ENCODE measurements at places on chromosomes 6 and 20.

- no peak for DNase-seq
Measured at GRCh38 chr6:147560670-147561069, 52.2 kb downstream of the SAMD5 start.

DNA sequence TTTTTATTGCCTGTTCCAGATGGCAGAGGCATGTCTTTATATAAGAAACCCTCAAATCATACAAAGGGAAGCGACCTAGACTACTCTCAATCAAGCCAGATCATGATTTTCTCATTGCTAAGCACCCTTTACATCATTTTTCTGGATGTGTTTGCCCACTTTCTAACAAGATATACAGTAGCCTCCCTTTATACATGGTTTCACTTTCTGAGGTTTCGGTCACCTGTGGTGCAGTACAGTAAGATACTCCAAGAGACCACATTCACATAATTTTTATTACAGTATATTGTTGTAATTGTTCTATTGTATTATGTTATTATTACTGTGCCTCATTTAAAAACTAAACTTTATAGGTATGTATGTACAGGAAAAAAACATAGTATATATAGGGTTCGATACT, 23.6 kb downstream of the TOMM6 start:
- no peak for DNase-seq

DNA sequence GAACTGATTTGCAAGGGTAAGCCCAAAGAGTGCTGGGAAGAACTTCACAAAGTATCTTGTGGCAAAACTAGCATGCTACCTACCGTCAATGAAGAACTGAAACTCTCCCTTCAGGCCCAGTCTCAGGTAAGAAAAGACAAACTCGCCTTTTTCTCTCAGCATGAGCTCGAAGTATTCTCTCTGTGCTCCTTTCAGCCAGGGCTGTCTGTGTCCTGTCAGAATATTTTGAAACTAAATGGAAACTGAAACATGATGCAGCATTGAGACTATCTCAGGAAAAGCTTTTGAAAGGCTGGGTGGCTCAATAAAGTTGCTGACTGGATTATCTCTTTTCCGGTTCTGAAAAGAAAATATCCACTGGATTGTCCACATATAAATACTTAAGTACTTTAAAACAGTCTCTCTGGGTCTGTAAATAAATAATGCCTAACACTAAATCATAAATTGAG, 696 bp downstream of the CALHM5 start:
- no peak for DNase-seq

DNA sequence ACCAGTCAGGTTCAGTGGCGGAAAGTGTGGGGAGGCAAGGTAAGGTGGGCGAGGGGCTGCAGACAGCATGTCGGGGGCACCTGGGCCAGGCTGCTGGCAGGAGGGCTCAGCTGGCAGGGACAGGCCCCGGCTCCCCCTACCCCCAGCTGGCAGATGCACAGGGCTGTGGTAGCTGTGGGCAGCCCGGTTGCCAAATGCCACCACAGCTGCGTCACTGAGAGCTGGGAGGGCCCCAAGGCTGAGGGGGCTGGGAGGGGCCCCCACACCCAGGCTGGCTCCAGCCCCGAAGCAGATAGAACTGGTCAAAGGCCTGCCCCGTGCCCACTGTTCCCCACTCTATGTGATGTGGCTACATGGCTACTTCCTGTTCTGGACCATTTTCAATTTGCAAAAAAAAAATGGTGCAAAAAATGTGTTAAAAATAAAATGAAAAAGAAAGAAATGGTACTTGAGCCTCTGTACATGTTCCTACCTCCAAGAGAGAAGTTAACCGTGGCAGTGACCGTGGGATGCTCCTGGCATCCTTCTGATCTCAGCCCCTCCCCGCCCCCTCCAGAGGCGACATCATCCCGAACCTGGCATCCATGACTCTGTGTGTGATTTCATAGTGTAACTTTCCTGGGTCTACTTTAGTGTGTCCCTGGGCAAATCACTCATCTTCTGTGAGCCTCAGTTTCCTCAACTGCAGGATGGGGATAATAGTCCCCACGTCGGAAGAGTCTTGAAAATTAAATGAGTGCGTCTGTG, 64.4 kb downstream of the UBE2V1 start:
- no peak for DNase-seq

GRCh38 chr20:48926821-48927220, 5.3 kb downstream of the ARFGEF2 start:
- no peak for DNase-seq

GRCh38 chr6:165684333-165684732, 21.3 kb upstream of the PDE10A start:
- no peak for DNase-seq

DNA sequence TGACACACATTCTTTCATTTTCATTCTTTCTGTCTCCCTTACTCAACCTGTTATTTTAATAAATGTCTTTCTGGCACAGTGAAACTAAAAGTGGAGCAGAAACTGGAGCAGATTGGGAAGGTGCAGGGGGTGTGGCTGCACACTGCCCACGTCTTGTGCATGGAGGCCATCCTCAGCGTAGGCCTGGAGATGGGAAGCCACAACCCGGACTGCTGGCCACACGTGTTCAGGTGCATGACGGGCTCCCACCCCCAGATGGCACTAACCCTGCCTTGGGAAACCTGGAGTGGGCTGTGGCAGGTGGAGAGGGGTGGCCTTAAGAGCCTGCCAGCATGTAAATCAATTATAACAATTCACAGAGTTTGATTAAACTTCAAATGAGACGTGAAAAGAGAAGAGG, 71.4 kb upstream of the PBOV1 start:
- no peak for DNase-seq

DNA sequence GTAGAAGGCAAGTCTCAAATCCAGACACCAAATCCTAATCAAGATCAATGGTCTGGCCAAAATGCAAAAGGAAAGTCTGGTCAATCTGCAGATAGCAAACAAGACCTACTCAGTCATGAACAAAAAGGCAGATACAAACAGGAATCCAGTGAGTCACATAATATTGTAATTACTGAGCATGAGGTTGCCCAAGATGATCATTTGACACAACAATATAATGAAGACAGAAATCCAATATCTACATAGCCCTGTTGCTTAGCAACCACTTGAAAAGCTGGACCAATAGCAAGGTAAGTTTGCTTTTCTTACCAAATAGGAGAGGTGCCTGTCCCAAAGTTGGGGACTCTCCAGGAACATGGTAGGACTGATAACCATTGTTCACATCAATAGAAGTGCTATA, 2.0 kb downstream of the SEMG2 start:
- DNase-seq, result no peak

- DNase-seq, result no peak
Measured at GRCh38 chr6:40912158-40912946, 126.7 kb downstream of the UNC5CL start.

GRCh38 chr20:3000852-3001523, 42.4 kb upstream of the GNRH2 start:
- no peak for DNase-seq

DNA sequence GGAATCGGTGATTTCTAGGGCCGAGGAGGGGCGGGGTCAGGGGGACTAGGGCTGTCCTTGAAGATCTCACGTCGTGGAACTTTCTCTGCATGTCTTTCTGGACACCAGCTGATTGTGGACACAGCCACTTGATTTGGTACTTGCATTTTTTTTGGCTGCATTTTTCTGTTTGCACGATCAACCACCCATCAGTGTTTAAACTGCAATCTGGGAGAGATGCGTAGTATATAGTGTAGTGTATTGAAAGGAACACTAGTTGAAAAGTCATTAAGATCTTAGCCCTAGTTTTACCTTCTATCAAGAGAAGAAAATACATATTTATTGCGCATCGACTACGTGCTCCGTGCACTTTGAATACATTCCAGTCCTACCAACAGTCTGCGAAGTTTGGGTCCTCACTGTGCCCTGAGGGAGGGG, 657 bp downstream of the NT5DC1 start:
- no peak for DNase-seq

- DNase-seq, result no peak
Measured at GRCh38 chr6:31970604-31971271, 1.2 kb downstream of the DXO start.

DNA sequence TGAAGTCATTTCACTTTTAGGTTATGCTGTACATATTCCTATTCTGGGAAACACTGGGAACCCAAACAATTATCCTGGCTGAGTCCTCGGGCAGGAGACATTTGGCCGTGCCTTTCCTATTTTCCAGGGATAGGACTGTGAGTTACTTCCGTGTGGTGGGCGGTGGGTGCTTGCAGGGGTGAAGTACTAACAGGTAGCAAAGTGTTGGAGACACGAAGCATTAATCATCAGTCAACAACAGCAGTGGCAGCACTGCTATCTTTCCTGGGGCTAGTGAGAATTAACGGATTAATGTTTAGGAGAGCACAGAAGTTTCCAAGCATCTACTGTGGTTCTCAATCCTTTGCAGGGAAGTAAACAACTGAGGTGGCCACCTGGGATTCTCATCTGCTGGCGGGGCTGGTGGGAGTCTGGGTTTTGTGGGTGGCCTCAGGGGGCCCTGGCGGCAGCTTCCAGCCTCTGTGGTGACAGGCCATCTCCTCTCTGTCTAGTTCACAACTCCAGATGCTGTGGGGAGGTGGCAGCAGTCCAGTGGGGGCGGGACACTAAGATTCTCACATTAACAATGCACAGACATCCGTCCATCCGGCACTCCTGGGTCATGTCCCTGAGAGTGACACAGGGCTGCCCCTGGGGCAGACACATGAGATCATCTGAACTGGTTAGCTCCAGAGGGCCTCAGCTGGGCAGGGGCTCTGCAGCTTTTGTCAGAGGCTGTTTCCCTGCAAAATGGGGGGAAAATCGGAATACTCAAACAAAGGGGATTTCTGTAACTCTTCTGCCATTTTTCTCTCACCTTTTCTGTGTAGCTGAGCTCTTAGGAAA, 90.9 kb downstream of the GJA10 start:
- no peak for DNase-seq

DNA sequence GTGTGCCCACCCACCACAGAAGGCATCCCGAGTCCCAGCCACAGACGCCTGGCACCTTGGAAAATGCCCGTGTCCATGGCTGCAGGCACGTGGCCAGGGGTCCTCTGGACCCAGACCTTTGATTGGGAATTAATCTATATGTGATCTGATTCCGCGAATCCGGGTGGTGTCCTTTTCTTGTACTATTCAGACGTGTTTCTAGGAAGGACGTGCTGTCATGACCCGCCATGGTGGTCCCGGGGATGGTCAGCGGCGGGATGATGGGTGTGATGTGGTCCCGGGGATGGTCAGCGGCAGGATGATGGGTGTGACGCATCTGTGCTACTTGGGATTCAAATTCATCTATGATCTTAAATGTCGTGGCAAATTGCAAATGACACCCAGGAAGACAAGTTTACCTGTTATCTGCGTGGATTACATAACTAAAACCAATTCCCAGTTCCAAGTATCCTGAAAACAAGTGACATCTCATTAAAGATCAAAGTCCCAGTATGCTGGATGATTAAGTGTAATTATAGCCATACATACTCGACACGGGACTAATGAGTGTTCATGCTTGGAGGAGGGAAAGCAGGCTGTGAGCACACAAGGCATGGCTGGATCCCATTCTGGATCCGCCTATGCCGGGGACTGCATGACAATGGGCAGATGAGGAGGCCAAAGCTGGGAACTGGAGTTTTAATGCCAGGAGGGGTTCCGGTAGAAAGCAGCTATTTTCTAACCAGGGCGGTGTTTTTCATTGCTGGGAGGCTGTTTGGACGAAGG, 256.5 kb downstream of the TAF4 start:
- no peak for DNase-seq

GRCh38 chr6:29948277-29948676, 5.9 kb downstream of the HLA-A start:
- DNase-seq, result no peak

DNA sequence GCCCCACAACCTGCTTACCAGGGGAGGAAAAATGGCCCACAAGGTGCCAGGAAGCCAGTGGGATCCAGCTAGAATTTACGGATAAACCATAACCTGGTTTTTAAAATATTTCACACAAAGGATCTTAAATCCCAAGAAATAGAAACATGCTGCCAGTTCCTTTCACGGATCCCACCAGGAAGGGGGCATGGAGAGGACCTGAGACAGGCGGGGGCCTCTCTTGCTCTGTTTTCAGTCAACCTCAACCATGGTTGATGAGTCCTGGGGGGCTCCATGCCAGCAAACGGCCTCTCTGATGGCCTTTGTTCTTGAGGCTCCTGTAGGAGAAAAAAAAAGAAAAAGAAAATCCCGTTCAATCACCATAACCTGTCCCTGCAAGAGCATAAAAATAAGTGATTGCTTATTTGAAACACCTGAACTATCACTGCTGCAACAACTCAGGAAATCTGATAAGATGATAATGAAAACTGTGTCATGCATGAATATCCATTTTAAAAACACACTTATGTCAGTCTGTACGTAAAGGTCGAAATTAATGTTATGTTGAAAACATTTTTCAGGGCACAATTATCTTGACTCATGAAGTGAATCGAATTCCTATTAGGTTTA, 125.8 kb upstream of the CST7 start:
- DNase-seq, result no peak

GRCh38 chr20:5608104-5608441, 142.1 kb upstream of the SHLD1 start:
- DNase-seq, result no peak

DNA sequence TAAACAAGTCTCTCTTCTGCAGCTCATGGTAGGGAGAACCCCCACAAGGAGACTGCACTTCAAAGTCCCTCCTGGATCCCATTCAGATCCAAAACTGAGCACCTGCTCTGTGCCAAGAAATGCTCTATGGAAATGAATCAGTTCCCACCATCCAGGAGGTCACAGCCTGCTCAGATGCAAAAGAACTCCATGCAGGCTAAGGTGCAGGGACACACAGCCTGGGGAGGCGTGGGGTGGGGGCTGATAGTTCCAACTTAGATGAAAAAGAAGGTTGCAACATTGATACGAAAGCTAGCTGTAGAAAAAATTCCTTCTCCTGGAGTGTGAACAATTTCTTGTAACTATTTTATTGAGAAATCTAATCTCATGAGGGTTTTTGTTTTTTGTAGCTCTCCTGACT, 111.0 kb upstream of the TMEM170B start:
- no peak for DNase-seq

GRCh38 chr6:37614491-37614890, 83.2 kb downstream of the MDGA1 start:
- DNase-seq, result no peak

GRCh38 chr20:47970282-47970903, 185.1 kb upstream of the SULF2 start:
- DNase-seq, result no peak

DNA sequence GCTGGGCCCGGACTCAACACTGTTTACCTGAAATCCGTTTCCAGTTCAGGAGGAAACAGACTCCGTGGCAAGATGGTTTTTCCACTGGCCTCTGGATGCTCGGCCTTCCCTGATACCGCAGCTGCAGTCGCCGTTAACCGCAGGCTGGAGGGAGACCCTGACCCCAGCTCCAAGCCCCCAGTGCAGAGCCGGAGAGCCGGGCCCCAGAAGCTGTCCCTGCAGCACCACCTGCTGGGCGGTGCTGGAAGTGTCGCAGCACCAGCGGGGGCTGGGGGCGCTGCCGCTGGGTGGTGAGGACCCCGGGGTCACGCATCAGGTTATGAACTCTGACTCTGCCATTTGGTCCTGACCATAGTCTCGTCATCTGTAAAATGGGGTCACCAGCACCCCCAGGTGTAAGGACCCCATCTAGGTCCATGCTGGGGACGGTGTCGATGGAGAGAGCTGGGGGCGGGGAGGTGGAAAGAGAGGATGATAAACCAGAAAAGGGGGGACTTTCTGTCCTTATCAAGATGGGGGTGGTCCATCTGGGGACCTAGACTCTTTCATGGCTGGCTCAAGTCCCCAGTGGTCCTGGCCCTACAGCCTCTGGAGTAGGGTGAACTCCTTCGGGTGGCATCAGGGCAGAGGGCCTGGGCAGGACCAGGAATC, 20.8 kb upstream of the CHRNA4 start:
- no peak for DNase-seq

All from stimulated activated CD8-positive, alpha-beta memory T cell treated with anti-CD3 and anti-CD28 coated beads, Interleukin-4, amount 100 ng/mL, for 1 hour (primary cell).